ENCODE measurements at places on chromosomes 3 and 15.
A peak's percentile ranks its signal among the peaks of the same experiment; 100 is the strongest.

DNA sequence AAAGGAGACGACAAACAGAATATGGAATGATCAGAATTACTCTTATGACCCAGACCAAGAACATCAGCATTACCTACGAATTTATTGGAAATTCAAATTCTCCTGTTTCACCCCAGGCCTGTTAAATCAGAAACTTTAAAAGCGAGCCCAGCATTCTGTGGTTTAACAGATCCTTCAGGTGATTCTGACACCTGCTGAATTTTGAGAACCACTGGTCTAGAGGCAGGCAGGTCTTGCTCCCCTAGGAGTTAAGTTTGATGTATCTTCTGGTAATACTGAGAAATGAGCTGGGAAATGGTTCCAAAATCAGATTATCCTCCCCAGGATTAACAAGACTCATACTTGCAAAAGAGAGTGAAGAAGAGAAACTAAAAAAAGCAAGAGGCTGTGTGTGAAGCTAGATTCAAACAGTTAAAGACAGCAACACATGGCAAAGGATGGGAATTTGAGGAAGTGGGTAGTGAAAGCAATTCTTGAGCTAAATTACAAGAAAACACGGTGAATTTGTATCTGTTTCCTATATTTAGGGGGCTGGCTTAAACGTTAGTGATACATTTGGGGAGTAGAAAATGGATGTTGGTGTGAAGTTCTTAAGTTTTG, 66.0 kb downstream of the FLNB start:
- no peak for DNase-seq

GRCh38 chr15:37361621-37362020, 261.3 kb upstream of the MEIS2 start:
- DNase-seq = no peak

DNA sequence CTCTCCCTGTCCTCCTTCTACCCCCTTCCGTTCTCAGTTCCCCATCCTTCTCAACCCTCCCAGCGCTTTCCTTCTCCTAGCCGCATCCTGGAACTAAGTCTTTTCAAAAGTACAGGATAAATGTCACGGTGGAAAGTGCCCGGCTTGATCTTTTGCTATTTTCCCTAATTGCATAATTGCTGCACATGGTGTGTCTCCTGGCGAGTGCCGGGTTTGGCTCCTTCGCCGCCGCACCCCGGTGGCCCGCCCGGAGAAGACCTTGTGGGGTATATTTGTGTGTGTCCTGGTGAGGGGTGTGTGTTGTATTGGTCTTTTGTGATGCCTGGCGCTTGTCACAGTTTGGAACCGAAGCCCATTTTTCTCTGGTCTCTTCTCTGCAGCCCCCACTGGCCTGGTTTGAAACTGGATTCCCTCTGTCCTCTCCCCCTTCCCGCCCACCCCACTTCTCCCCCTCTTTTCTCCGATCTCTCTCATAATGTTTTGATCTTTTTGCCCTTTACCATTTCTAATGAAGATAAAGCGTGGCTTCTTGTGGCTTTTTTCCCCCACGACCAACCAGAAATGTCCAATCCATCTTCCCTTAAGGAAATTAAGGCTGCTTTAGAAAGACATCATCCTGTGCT, 692 bp downstream of the UBE2E2 start:
- DNase-seq = peak; percentile 20

GRCh38 chr3:85342915-85343314, 384.1 kb downstream of the CADM2 start:
- no peak for DNase-seq

- DNase-seq = peak; percentile 10
Observed at GRCh38 chr3:159672728-159673688, 315.6 kb upstream of the IL12A start.

GRCh38 chr3:114852966-114853365, 294.1 kb downstream of the ZBTB20 start:
- no peak for DNase-seq

- no peak for DNase-seq
Observed at GRCh38 chr3:24689353-24689752, 194.7 kb upstream of the THRB start.

GRCh38 chr3:107452436-107452835, 70.3 kb upstream of the BBX start:
- DNase-seq = peak; percentile 78

Measured in fibroblast of mammary gland (primary cell).